ENCODE measurements at places on chromosomes 1 and 21.

DNA sequence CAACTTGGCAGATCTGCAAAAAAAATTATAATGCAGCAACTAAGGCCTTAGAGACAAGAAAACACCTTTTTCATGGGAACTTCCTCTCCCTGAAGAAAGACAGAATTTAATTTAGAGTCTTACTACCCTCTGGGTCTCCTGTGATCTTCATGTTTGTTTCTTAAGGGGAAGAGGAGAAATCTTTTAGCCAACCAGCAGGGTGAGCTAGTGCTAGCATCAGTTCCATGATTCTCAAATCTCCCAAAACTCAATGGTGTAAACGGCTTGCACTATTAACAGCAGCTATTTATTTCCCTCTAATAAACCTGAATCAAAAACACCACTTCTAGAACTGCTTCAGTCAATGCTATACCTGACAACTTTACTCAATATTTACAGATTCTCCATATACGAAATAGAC lies 3.8 kb downstream of the ZNF644 start:
- no peak for DNase-seq

- peak; percentile 87 for DNase-seq
These were observed 39.7 kb downstream of the DNTTIP2 start for GRCh38 chr1:93839307-93839706.

DNA sequence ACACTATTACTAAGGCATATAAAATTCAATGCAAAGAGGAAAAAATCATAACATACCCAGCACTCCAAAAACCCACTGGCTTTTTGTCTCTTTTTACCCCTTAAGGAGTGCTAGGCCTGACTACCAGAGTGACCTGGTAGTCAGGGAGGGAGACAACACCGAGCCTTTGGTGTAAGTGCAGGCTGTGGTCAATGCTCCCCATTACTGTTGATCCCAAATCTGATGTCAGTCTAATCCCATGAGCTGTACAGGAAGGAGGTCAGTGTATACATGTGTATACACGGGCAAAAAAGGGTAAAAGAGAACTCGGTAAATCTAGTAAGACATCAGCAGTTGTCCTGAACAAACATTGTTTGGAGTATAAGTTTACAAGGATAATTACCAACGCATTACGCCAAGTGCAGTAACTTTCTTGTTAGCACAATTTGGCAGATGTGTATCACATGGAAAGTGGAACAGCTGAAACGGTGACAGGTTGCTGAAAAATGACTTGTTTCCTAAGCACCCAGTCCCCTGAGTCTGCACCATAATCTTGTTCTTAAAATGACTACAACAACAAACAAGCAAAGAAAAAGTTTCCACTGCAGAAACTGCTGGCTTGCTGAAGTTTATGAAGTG lies 217.9 kb downstream of the KCNH1 start:
- no peak for DNase-seq

- DNase-seq, result no peak
These were observed 162.3 kb downstream of the KAZN start for GRCh38 chr1:14760780-14761179.

GRCh38 chr1:150065184-150065871 lies 2.2 kb upstream of the VPS45 start:
- peak; percentile 63 for DNase-seq

DNA sequence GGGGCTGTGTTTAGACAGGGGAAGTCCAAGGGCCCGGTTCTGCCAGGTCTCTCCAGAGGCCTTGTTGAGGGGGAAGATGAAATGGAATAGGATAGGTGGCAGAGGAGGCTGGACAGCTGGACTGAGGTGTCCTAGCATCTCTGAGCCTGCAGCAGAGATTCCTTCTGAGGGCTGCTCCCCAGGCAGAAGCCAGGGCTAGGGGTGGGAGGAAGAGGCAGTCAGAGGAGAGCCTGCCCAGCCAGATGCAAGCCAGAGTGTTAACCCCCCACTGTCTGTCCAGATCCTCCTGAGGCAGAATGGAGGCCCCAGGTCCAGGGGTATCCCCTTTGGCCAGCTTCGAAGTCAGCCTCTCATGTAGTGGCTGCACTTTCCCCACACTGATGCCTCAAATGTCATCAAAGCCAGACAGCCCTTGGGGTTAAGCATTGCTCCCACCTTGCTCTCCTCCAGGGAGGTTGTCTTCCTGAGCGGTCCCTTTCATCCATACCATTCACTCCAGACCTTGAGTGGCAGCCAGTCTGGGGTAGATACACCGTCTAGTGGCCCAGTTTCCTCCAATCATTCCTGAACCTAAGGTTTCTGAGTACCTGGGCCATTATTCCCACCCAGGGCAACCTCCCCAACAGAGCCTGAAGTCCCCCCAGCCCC lies 1.7 kb downstream of the CSF1 start:
- DNase-seq, result no peak
